GM12878 (cell line): ENCODE measurements at places on chromosomes 2 and 18.

- DNase-seq, result peak; percentile 7
Measured at GRCh38 chr2:140586379-140586778, 1544.4 kb downstream of the LRP1B start.

DNA sequence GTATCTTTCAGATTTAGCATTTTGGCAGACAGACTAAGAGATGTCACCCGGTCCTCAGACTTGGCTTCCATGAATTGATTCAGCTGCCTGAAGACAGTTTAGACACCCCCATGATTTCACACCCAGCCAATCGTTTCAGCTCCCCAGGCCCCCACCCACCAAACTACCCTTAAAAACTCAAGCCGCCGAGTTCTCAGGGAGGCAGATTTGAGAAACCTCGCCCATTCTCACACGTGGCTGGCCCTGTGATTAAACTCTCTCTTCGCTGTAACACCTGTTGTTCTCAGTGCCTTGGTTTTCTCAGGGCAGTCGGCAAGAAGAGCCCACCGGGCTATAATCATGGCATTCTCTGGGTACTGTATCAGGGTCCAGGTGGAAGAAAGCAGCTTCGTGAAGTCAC is 35.2 kb downstream of the UXS1 start:
- no peak for DNase-seq

DNA sequence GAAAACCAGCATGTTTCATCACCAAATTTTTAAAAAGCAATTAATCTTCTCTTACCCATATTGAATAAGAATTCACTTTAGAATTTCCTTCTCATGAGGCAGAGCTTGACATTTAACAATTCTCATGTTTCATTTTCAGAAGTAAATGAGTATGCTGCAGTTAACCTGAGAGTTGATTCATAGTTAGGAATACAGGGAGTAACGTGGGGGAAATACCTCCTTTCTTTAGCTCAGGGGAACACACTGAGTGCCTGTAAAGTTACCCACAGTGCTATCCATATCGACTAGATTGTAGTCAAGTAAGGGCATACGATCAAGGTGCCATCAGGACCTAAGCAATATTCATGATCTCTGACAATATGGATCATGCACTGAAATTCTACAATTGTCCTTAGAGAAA is 38.9 kb upstream of the ATIC start:
- no peak for DNase-seq

DNA sequence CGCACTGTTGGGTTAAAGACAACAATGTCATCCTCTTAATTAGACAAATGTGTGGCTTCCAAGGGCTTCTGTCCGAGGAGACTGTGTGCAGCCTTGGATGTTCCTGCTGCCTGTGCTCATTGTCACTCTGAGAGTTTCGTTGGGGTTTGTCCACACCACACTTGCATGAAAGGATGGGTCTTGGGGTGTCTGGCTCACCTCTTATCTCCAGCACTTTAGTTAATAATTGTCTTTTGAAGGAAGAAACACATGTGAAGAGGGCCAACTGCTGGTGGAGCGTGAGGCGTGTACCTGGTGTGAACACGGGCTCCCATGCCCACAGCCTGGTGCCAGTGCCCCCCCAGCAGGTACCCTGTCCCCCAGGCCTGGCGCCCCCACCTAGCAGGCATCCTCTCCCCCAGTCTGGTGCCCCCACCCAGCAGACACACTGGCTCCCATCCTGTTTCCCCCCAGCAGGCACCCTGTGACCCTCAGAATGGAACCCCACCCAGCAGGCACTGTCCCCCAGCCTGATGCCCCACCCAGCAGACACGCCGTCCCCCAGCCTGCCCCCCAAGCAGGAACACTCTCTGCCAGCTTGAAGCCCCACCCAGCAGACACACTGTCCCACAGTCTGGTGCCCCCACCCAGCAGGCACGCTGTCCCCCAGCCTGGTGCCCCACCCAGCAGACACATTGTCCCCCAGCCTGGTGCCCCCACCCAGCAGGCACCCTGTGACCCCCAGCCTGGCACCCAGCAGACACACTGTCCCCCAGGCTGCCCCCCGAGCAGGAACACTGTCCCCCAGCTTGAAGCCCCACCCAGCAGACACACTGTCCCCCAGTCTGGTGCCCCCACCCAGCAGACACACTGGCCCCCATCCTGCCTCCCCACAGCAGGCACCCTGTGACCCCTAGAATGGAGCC is 96.3 kb upstream of the TMEM18 start:
- DNase-seq, result no peak

GRCh38 chr2:181106229-181106628 is 125.8 kb downstream of the UBE2E3 start:
- no peak for DNase-seq

GRCh38 chr2:46706264-46706983 is 209.2 kb downstream of the MCFD2 start:
- no peak for DNase-seq

GRCh38 chr2:2570871-2571270 is 239.8 kb upstream of the MYT1L start:
- DNase-seq, result no peak

DNA sequence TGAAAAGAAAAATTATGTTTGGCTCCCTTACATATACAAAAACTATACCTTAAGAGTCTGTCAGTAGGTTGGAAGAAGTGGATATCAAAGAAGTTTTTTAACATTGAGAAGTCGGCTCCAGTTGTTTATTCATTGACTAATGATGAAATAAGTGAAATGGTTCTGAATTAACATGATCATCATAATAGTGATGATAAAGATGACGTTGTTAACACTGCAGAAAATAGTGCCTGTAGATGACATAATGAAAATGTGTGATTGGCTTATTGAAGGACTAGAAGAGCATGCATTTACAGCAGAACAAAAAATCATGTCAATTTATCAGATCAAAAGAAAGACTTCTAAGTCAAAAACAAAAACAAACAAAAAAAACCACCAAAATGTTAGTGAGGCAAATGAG is 1125.4 kb upstream of the NXPH2 start:
- no peak for DNase-seq

- no peak for DNase-seq
Measured at GRCh38 chr2:118268268-118268667, 180.0 kb downstream of the INSIG2 start.

- no peak for DNase-seq
Measured at GRCh38 chr2:232028631-232029030, 67.1 kb downstream of the DIS3L2 start.

- DNase-seq, result no peak
Measured at GRCh38 chr2:20585710-20586594, 64.9 kb downstream of the HS1BP3 start.

- no peak for DNase-seq
Measured at GRCh38 chr2:214724741-214725140, 84.7 kb downstream of the BARD1 start.

- DNase-seq, result no peak
Measured at GRCh38 chr2:102235491-102235890, 48.7 kb downstream of the IL1RL2 start.

- no peak for DNase-seq
Measured at GRCh38 chr2:74867841-74868658, 34.1 kb downstream of the HK2 start.

DNA sequence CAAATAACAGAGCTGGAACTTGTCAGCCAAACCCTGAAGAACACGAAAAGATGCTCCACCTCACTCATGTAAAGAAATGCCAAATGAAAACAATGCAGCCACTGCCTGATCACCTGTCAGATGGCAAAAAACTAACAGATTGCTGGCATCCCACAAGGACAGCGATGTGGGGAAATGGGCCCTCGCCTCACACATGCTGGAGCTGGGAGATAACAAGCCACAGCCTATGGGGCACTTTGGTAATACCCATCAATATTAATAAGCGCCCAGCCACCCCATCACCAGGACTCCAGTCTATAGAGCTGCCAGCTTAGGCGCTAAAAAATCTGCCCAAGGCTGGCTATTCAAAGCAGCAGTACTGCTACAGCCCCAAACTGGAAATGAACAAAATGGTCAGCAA is 27.0 kb downstream of the TFCP2L1 start:
- no peak for DNase-seq

GRCh38 chr18:66138642-66139041 is 387.8 kb downstream of the CDH7 start:
- no peak for DNase-seq

- no peak for DNase-seq
Measured at GRCh38 chr2:99451686-99452085, 38.1 kb downstream of the REV1 start.
